ENCODE measurements at places on chromosomes 16 and 17.

DNA sequence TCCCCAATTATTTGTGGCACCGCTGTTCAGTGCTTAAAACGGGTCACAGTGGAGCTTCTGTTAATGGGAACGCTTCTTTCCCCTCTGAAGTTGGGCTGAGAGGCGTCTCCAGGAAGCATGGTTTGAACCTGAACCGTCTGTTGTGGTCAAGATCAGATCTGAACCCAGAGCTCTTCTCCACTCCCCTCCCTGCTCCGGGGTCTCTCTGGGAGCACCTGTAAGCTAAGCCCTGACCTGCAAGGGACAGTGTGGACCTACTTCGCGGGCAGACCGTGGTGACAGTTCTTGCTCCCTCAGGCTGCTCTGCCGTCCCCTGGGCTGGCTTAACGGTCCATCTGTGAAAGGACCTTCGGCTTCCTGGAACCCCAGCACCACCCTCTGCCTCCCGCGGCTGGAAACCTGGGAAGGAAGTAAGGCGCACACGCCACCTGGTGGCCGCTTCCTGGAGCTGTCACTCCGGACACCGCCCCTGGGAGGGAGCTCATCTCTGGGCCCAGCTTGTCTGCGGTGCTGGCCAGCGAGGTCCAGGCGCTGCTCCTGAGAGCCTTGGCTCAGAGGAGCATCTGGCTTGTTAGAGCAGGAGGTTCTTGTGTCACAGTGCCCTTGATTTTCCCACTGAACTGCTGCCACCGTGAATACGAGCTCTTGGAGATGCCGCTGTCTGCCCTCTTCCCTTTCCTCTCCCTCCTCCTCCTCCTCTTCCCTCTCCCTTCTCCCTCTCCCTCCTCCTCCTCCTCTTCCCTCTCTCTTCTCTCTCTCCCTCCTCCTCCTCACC lies 518.5 kb upstream of the EEF2KMT start:
- H3K27me3 ChIP-seq: peaks cover 56% of the 10 kb centered on the region
- no peaks in the 10 kb centered on the region for H3K36me3 ChIP-seq
- H3K27ac ChIP-seq: no peak overlapping the region

DNA sequence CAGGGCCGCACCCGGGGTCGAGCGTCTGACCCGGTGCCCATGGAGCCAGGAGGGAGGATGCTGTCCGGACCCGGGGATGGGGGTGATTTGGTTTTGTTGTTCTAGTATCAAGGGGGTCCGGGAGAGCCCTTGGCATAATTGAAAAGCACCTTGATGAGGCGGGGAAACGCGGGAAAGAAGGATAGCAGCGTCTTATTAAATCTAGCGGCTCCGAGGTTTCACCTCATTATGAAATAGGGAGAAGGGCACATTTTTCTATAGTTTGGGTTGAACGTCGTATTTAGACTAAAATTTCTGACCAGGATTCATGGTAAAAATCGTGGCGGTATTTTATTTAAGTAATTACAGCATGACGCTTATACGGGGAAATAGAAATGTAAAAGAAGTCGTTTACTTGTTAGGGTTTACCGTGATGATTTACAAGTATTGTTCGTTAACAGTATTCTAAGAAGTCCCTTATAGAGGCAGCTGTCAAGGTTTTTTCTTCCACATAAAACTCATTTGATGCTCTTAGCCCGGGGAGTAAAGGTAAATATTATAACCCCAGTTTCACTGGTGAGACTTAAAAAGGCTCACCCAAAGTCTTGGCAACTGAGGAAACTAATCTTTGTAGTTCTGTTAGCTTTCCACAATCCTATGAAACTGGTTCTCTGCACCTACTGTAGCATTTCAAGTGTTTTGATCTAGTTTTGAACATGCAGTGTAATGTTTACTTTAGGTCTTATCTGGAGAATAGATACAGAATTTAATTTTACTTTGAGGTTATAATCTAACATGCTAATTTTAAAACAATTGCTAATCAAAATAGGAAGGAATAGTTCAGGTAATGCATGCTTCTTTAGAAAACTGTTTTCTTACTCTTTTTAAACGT lies 756 bp downstream of the LUC7L3 start:
- no peak for DNase-seq
- no peaks in the 10 kb centered on the region for H3K36me3 ChIP-seq
- peak overlapping the region; percentile 94 for H3K27ac ChIP-seq
- peak overlapping the region; percentile 96 for H3K4me3 ChIP-seq
- peaks cover 27% of the 10 kb centered on the region for H3K4me1 ChIP-seq

DNA sequence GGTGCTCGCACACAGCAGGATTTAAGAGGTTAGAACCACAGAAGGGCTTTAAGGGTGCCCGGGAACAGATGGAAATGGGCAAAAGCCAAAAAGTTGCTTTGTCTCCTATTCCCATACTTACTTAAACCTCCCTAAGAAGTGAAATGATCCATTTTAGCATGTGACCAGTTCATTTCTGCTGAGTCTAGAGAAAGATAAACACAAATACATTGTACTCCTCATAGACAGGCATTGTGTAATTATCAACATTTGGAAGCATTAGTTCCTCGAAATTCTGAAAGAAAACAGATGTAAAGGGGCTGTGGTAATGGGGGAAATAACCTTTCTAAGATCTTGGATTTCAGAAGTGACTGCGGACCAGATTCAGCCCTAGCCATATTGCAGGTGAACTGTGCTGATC lies 178.3 kb downstream of the CYB561 start:
- no peaks in the 10 kb centered on the region for H3K27me3 ChIP-seq
- H3K4me3 ChIP-seq: no peak overlapping the region
- H3K4me1 ChIP-seq: no peaks in the 10 kb centered on the region
- peaks cover 12% of the 10 kb centered on the region for H3K36me3 ChIP-seq
- H3K27ac ChIP-seq: no peak overlapping the region
- DNase-seq: no peak

DNA sequence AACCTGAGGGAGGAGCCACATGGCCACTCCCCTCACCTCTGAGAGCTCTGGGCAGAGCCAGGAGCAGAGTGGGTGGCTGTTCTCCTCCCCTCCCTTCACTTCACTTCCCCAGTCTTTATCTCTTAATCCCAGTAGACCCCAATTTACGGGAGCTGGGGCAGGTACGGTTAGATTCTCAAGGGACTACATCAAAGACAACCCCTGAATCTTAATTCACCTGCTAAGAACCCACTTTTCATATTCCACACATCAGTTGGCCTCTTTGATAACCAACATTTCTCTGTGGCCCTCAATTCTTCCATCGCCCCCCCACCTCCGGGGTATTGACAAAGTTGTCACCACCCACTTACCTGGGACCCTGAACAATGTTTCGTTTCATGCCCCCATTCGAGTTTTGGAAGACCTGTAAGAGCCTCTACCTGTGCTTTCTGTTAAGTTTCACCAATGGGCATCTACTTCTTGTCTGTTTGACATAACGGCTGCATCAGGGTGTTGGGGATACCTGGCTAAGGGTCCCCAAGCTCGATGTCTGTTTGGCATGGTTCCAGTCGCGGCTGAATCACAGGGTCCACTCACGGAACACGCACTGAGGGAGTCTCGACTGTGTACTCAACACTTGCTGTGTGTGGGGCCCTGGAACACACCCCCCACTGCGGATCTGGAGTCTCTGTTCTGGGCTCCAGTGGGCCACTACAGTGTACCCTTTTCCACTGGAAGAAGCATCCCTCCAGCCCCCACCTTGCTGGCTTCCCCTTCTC lies 27.8 kb downstream of the SLC38A8 start:
- no peaks in the 10 kb centered on the region for H3K4me1 ChIP-seq
- no peaks in the 10 kb centered on the region for H3K27me3 ChIP-seq
- H3K4me3 ChIP-seq: no peak overlapping the region
- DNase-seq: no peak

GRCh38 chr17:15408803-15409202 lies 58.6 kb downstream of the CDRT4 start:
- H3K36me3 ChIP-seq: no peaks in the 10 kb centered on the region
- H3K4me1 ChIP-seq: peaks cover 20% of the 10 kb centered on the region
- H3K4me3 ChIP-seq: no peak overlapping the region

DNA sequence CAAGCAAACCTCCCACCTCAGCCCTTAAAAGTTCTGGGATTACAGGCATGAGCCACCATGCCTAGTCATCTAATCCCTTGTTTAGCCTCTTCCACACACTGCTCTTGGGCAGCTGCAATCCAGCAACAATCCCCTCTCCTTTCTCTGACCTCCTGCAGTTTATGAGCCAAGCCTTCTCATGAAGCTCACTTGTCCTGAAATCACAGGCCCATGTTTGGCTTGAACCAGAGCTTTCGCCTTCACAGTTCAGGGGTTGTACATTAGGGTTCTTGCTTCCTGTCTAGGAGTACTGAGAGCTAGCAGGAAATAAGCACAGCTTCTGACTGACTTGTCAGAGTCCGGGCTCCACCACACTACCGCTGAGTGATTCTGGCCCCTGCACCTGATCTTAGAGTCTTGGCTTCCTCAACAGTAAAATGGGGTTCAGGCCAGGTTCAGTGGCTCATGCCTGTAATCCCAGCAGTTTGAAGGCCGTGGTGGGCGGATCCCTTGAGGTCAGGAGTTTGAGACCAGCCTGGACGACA lies 16.3 kb downstream of the ERAL1 start:
- no peak for DNase-seq
- no peak overlapping the region for H3K4me3 ChIP-seq
- H3K36me3 ChIP-seq: no peaks in the 10 kb centered on the region
- no peak overlapping the region for H3K27ac ChIP-seq

- H3K4me3 ChIP-seq: no peak overlapping the region
- peaks cover 12% of the 10 kb centered on the region for H3K36me3 ChIP-seq
- H3K27me3 ChIP-seq: no peaks in the 10 kb centered on the region
- no peak for DNase-seq
- H3K4me1 ChIP-seq: no peaks in the 10 kb centered on the region
Observed at GRCh38 chr17:37470181-37470580, 19.5 kb upstream of the DUSP14 start.

DNA sequence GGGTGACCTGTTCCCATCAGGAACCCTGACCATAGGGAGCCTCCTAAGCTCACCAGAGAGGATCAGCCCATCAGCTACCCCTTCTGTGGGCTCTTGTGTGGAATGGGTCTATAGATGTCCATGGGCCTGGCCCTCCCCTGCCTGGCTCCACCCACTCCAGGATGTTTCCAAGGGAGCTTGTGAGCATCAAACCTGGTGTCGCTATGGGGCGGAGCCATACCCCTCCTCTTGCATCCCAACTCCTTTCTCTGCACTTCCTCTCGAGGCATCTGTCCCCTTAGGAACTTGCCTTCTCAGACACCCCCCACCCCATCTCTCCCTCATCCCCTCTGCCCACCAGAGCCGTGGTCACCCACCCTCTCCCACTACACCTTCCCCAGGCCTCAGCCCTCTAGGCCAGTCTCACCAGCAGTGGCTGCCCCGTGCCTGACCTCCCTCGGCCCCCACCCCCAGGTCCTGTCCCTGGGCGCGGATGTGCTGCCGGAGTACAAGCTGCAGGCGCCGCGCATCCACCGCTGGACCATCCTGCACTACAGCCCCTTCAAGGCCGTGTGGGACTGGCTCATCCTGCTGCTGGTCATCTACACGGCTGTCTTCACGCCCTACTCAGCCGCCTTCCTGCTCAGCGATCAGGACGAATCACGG lies 10.4 kb downstream of the KCNH6 start:
- no peaks in the 10 kb centered on the region for H3K4me1 ChIP-seq
- peaks cover 2% of the 10 kb centered on the region for H3K27me3 ChIP-seq
- no peaks in the 10 kb centered on the region for H3K36me3 ChIP-seq
- no peak for DNase-seq

DNA sequence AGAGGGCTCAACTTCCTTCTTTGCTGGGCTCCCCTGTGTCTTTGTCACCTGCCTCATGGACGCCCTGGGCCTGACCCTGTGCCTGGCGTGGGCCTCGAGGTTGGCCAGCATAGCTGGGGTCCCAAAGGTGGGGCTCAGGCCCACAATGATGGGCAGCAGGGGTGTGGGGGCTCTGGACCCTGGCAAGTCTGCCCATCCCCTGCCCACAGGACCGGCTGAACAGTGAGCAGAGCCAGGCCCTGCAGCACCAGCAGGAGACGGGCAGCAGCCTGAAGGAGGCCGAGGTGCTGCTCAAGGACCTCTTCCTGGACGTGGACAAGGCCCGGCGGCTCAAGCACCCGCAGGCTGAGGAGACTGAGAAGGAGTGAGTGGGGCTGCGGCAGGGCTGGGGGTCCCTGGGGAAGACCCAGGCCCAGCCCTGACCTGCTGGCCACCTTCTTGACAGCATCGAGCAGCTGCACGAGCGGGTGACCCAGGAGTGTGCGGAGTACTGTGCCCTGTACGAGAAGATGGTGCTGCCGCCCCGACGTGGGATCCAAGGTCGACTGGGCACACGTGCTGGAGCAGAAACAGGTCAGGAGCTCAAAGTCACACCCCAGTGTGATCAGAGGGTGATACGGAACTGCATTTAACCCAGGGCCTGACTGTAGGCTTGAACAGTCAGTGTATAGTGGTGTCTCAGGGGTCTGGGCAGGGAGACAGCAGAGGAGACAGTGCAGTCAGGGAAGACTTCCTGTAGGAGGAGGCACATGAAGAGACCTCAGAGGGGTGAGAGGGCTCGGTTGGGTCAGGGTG lies 3.8 kb downstream of the EVPLL start:
- no peak overlapping the region for H3K4me3 ChIP-seq
- no peaks in the 10 kb centered on the region for H3K4me1 ChIP-seq
- H3K36me3 ChIP-seq: no peaks in the 10 kb centered on the region
- H3K27me3 ChIP-seq: no peaks in the 10 kb centered on the region
- no peak for DNase-seq

GRCh38 chr17:41651625-41652460 lies 27.5 kb upstream of the KRT17 start:
- H3K4me3 ChIP-seq: no peak overlapping the region
- no peak for DNase-seq
- no peak overlapping the region for H3K27ac ChIP-seq
- no peaks in the 10 kb centered on the region for H3K27me3 ChIP-seq

DNA sequence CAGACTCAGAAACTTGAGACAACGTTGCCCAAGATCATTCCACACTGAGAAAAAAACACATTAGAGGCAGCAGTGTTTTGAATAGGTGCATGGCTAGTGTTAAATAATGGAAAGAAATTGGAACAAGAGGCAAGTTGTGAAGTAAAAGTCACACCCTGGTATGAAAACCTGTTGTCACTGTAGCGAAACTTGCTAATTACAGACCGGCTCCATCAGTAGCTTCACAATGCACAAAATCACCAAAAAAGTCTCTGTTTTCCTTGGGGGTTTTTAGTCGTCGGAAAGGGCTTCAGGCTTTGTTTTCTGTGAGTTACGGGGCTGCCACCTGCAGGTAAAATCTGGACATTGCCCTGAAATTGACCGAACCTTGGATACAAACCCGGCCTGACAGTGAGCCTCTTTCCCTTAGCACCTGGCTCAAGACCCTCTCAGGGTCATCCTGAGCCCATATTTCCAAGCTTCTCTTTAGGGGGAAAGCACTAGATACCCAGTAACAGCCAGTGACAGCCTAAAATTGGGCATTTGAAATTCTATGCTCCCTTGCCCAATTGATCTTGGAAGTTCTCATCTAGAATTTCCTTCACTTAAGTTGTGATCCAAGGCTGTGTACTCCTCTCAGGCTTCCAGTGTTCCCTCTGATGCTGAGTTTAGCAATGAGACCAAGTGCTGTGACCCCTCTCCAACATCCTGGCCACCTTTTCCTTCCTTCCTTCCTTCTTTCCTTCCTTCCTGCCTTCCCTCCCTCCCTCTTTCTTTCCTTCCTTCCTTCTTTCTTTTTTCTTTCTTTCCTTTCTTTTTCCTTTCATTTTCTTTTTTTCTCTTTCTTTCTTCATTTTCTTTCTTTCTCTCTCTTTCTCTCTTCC lies 7.2 kb upstream of the GRB2 start:
- DNase-seq: peak; percentile 64
- peak overlapping the region; percentile 70 for H3K4me3 ChIP-seq
- H3K4me1 ChIP-seq: peaks cover 10% of the 10 kb centered on the region
- H3K36me3 ChIP-seq: no peaks in the 10 kb centered on the region

GRCh38 chr17:72838581-72838980 lies 253.9 kb downstream of the SLC39A11 start:
- no peak for DNase-seq
- H3K27ac ChIP-seq: no peak overlapping the region
- H3K27me3 ChIP-seq: no peaks in the 10 kb centered on the region
